ENCODE measurements at places on chromosomes 6 and 20. TPM values are rescaled to one million over a fixed set of nuclear protein-coding genes. Genes with fewer than 3 reads are reported as not detected.

DNA sequence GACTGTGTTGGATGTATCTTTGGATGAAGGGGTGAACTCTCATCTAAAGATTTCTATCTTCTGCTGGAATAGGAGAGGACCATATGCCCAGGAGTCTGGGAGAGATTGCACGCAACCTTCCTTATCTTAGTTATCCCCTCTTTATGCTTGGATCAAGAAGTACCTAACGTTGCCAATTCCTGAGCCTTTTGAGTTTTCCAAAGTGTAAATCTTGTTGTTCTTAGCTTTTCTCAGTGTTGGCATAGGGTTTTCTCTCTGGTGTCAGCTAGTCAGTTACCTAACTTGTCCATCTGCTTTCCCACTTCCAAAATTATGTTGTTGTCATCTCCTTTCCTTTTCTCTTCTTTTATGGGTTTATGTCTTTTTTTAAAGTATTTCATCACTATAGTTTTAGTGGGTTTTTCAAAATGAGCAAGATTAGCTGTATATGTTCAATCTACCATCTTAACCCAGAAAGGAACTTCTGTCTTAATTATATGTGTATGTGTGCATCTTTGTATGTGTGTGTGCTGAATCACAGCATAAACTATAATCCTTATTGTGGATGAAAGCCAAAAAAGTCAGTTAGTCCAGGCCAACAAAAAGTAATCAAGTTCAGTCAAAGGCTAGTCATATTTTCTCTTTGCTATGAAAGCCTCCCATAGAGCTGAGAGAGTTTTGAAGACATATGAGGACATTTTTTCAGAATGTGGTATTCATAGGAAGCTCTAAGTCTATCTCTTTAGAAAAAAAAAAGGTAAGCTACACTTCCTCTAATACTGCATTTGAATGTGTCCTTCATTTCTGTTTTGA is 72.1 kb downstream of the KHDC1L start:
- peak; percentile 12 for DNase-seq

- DNase-seq = no peak
Observed at GRCh38 chr6:151498327-151498726, 4.5 kb downstream of the CCDC170 start.

- no peak for DNase-seq
Observed at GRCh38 chr6:109014606-109015005, 80.0 kb downstream of the SESN1 start.

- no peak for DNase-seq
Observed at GRCh38 chr6:24472181-24472580, 17.2 kb downstream of the GPLD1 start.

GSS gene
- 79.3 TPM for total RNA-seq

MYLK4 gene
- total RNA-seq = 9.4 TPM

GRCh38 chr6:44431118-44431725 is 43.7 kb downstream of the CDC5L start:
- DNase-seq = peak; percentile 80

GRCh38 chr6:161031721-161032495 is 40.3 kb downstream of the MAP3K4 start:
- peak; percentile 36 for DNase-seq

GRCh38 chr6:161590961-161591627 is 317.2 kb upstream of the AGPAT4 start:
- DNase-seq = no peak

C6orf132 gene
- total RNA-seq = 0.16 TPM

- DNase-seq = peak; percentile 22
Observed at GRCh38 chr6:92468066-92468465, 951.3 kb downstream of the EPHA7 start.

GRCh38 chr20:22312744-22313346 is 271.5 kb downstream of the FOXA2 start:
- peak; percentile 64 for DNase-seq

DNA sequence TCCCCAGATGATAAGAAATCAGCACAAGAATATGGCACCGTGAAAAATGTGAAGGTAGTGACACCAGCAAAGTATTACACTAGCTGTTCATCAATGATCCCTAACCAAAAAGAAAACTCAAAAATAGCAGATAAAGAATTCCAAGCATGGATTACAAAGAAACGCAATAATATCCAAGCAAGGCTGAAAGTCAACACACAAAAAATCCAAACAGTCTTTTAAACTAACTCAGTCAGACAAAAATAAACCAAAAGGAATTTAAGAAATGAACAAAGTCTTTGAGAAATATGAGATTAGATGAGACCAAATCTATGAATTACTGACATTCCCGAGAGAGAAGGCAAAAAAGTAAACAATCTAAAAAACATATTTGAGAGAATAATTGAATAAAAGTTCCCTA is 976.1 kb upstream of the MAP3K7 start:
- DNase-seq = peak; percentile 3

ARG1 gene
- total RNA-seq = not detected

SLC22A1 gene
- total RNA-seq = 0.31 TPM

EFCAB8 gene
- 0.83 TPM for total RNA-seq

GNRH2 gene
- not detected for total RNA-seq

GRCh38 chr20:32970115-32970972 is 33.9 kb downstream of the SUN5 start:
- no peak for DNase-seq

GRCh38 chr20:49320460-49320859 is 42.6 kb upstream of the ZNFX1 start:
- DNase-seq = peak; percentile 71

OR2H1 gene
- not detected for total RNA-seq

GRCh38 chr6:96878143-96878542 is 19.5 kb downstream of the NDUFAF4 start:
- peak; percentile 34 for DNase-seq

GRCh38 chr6:96237638-96238347 is 222.0 kb downstream of the FUT9 start:
- DNase-seq = no peak

- DNase-seq = no peak
Observed at GRCh38 chr6:111566873-111567517, 38.7 kb downstream of the TRAF3IP2 start.

SLC22A2 gene
- total RNA-seq = not detected

DNA sequence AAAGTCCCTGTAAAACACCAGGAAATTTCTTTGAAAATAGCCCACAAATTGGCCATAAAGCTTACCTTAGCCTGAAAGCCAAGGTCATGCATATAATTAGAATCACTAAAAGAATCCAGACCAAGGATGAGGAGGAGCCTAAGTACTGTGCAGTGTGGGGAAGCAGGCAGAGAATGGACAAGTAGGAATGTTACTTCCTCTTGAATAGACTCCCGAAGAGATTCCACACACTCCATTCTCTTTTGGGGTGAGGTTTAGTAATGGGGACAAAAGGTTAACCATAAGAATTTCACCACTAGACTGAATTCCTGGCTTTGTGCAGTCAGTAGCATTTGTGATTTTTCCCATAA is 27.5 kb upstream of the MARCKS start:
- peak; percentile 73 for DNase-seq

DNA sequence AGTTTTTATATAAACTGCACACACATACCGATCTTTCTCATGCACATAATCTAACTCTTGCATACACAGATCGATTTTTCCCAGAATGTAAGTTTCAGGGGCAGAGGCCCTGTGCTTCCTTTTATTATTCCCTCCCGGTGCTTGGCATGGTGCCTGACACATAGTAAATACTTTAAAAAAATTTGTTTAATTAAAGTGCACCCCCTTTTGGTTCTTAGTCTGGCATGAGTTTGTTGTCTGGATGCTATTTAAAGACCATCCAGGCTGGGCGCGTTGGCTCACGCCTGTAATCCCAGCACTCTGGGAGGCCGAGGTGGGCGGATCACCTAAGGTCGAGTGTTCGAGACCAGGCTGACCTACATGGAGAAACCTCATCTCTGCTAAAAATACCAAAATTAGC is 5.4 kb upstream of the DEK start:
- peak; percentile 49 for DNase-seq

DNA sequence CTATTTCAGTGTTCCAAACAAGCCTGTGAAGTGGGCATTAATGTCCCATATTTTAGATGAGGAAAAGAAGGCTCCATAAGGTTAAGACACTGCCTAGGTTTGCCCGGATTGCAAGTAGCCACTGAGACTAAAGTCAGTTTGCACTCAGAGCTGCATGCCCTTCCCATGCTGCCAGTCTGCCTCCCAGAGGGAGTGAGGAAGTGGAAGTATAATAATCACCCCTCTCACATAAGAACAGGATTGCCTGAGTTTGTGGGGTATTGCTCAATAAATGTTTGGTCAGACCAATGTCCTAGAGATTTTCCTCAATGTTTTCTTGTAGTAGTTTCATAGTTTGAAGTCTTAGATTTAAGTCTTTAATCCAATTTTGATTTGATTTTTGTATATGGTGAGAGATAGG is 43.9 kb upstream of the CLIC5 start:
- DNase-seq = peak; percentile 7

GRCh38 chr20:24207803-24208300 is 219.3 kb upstream of the GGTLC1 start:
- no peak for DNase-seq

- no peak for DNase-seq
Observed at GRCh38 chr20:46011631-46012482, 3.1 kb downstream of the MMP9 start.

TBX18 gene
- total RNA-seq = 22.6 TPM

DNA sequence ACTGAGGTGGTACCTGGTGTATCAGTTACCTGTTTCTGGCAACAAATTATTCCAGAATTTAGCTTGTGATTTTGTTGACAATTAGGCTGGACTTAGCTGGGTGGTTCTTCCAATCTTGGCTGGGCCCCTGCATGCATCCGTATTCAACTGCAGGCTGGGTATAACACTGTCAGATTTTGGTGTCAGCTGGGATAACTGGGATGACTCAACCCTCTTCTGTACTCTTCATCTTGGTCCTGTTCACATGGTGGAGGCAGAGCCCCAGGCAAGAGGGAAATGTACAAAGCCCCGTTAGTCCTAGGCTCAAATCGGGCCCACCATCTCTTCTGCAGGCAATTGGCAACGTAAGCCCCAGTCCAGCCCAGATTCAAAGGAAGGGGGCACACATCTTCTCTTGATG is 89.2 kb downstream of the PHACTR3 start:
- DNase-seq = no peak

- DNase-seq = no peak
Observed at GRCh38 chr6:15408758-15409157, 162.9 kb downstream of the JARID2 start.

GPR63 gene
- 0.27 TPM for total RNA-seq

- no peak for DNase-seq
Observed at GRCh38 chr6:44388135-44388487, 605 bp downstream of the CDC5L start.

DNA sequence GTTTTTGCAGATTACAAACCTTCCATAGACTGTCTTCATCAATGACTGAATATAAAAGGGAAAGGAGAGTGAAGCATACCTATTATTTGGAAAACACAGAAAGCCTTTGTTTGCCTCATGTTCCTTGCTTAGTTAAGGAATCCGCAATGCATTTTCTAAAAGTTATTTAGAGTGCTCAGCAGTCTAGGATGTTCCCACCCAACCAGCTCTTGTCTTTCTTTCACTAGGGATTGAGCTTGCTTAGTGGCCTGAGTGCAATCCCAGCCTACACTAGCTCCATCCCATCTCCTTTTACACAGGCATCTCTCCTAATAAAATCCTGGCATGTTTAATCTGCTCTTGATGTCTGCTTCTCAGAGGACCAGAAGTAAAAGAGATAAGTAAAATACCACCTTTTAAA is 850.5 kb upstream of the GJE1 start:
- DNase-seq = no peak

- no peak for DNase-seq
Observed at GRCh38 chr20:41494451-41494850, 123.7 kb downstream of the CHD6 start.

- no peak for DNase-seq
Observed at GRCh38 chr6:154926366-154926765, 68.7 kb upstream of the TIAM2 start.

DNA sequence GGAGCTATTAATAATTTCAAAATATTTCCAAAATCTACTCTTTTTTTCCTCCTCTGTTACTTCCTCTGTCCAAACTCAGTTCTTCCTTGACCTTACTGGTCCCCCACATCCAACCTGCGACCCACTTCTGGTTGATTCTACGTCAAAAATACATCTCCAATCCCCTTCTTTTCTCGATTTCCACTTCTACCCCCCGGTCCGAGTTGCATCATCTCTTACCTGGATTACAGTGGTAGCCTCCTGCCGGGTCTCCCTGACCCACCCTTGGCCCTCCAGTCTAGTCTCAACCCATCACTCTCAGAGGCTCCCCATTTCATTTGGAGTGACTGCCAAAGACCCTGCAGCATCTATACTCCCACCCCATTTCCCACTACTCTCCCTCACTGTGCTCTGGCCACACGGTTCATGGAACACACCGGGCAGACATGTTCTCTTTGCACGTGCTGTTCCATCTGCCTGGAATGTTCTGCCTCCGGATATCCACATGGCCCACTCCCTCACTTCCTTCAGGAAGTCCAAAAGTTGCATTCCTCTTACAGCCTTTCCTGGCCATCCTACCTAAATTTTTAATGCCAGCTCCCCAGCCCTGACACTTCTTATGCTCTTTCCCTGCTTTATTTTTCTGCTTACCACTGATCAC is 6.1 kb upstream of the CCND3 start:
- DNase-seq = no peak

COL21A1 gene
- total RNA-seq = 3.3 TPM

DNA sequence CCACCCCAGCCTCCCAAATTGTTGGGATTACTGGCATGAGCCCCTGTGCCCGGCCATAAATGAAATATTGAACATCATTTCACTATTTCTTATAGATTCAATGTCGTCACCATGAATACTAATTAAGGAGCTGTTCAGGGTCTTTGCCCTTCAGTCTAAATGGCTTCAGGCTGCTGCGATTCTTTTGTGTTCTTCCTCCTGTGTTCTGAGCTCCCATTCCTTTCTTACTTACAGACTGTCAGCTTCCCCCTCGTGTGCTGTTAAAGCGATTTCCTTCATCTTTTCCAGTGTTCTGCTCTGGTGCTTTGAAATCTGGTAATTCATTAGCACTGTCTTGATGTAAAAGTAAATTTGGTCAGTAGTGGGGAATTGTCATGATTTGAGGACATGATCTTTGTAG is 63.3 kb upstream of the PRDM1 start:
- no peak for DNase-seq

Measured in myocyte (in vitro differentiated cells).